ENCODE measurements at places on chromosomes 12 and 14.

DNA sequence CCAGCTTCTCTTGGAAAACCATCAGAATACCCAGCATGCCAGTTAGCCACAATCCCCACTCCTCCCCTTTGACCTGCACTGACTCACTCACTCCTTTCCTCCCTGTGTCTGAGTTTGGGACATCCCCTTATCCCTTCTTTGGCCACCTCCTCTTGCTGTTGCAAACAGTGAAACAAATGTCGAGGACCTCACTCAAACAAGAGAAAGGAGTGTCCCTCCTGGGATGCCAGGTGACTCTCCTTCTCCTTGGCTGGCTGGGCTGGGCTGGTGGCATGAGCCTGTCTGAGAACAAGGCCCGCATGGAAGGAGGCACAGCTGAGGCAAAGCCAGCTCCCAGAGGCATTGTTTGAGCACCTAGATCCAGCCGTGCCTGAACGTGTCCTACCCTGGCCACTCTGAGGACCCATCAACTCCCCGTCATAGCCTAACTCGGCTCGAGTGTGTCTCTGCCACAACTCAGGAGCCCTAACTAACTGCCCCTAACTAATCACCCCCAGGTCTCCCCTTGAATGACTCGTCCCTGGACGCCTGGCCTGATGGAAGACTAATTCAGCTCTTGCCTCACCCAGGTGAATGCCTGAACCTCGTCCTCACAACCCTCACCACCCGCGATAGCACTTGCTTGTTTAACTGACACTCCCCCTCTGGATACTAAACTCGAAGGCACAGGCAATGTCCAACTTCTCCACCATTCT lies 43.0 kb downstream of the NCOR2 start:
- DNase-seq, result peak; percentile 48

GRCh38 chr14:34781242-34781641 lies 66.8 kb upstream of the CFL2 start:
- peak; percentile 79 for DNase-seq

DNA sequence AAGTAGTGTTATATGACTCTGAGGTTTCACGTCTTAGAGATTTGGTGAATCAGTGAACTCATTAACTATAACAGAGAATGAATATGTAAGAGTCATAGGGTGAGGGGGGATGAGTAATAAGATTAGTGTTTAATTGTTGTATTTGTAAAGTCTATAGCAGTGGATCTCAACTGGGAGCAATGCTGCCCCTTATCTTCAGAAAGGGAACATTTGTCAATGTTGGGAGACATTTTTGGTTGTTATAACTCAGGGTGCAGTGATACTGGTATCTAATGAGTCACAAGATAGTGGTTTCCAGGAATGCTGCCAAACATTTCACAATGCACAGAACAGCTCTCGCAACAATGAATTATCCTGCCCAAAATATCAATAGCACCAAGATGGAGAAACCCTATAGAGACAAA lies 1193.7 kb downstream of the GALC start:
- peak; percentile 33 for DNase-seq

GRCh38 chr12:43586646-43587245 lies 34.7 kb upstream of the ADAMTS20 start:
- DNase-seq, result no peak

GRCh38 chr12:5827591-5827990 lies 117.5 kb downstream of the ANO2 start:
- DNase-seq, result no peak

- DNase-seq, result peak; percentile 80
These were observed 1.3 kb downstream of the BAZ2A start for GRCh38 chr12:56628671-56629458.

GRCh38 chr12:10067942-10068341 lies 30.8 kb downstream of the CLEC1A start:
- no peak for DNase-seq

DNA sequence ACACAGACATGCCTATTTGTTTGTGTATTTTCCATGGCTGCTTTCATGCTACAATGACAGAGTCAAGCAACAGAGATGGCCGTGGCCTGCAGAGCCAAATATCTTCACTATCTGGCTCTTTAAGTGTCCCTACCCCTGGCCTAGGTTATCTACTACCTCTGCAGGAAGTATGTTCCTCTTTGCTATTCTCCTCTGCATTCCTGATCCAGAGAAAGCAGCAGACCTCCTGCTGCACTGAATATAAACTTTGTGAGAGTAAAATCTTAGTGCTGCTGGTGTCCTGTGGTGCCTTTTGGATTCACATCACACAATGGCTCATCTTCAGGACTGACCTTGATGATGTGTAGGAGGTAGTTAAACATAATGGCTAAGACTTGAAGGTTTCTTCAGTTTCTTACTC lies 233.4 kb downstream of the IPO8 start:
- DNase-seq, result no peak

GRCh38 chr14:104972301-104973134 lies 5.7 kb downstream of the AHNAK2 start:
- DNase-seq, result no peak

DNA sequence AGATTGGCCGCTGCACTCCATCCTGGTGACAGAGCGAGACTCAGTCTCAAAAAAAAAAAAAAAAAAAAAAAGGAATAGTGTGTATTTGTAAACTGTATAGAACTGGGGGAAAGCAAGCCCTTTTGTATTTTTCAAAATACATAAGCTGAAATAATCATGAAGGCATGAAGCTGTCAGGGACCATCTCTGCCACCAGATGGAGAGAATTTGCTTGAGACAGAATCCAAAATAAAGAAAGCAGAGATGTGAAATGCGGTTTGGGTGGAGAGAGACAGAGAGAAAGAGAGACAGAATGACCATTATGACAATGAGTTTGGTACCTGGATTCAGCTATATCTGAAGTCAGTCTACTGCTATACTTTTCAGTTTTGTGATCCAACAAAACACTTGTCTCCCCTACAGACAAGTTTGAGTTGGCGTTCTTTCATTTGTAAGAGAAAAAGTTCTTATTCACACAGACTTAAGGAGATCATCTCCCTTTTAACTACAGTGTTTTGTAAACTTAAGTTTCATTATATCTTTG lies 155.7 kb upstream of the LRIG3 start:
- no peak for DNase-seq
